ENCODE measurements at places on chromosomes 7 and 10.

DNA sequence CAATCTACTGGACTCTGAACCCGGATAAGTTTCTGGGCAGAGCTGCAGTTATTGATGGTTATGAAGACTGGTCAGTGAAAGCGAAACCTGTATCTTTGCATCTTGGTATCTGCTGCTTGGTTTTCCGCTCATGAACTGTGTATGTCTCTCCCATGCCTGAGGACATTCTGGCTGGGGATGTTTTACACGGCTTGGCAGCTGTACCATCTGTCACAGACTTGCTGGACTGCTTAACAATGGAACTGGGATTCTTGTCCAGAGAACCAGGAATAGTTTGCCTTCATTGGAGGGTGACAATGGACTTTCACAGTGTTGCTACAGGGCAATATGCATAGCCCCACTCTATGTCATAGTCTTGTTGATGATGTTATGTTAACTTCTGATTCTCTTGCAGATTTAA is 119.9 kb upstream of the TMEM106B start:
- no peak for DNase-seq

DNA sequence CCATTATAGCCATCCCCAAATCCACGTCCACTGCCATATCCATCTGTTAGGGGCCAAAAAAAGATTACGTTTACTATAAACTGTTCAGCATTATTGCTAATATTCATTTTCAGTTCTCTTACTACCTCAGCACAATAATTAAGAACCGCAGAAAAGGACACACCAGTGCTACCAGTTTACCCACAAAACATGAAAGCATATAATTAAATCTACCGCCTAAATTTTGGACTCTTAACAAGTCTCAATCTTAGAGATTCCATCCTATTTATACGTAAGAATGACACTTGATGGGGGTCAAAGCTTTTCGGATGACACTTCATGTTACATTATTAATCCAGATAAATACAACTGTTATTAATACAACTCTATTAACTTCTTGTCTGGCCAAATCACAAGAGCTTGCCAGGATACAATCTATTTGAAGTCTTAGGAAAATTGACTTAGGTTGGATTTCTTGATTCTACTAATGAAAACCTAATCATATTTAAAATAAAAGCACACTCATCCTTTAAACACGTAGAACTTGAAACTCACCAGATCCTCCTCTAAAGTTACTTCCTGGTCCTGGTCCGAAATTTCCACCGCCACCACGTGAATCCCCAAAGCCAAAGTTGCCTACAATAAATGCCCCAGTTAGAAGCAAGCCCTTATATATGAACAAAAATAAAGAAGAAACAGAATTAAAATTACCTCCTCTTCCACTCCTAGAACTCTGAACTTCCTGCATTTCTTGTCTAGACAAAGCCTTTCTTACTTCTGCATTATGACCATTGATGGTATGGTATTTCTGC is 4.5 kb downstream of the HNRNPA2B1 start:
- no peak for DNase-seq

DNA sequence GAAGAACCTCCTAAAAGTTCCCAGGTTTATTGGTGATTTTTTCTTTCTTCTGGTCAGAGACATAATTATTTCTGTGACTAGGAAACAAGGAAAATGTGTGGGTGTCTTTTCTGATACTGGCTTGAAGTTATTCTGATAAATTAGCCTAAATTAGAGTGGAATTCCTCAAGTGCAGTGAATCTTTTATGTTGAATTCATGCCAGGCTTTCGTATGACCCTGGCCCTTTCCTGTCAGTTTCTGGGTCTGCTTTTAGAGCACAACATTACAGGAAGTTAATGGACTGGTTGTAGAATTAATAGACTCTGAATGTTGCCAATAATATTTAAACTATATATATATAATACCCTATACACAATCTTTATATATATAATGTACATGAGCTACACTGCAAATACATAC is 230.6 kb upstream of the KIAA1217 start:
- no peak for DNase-seq

GRCh38 chr10:83555264-83555663 is 584.0 kb upstream of the GHITM start:
- DNase-seq: no peak

DNA sequence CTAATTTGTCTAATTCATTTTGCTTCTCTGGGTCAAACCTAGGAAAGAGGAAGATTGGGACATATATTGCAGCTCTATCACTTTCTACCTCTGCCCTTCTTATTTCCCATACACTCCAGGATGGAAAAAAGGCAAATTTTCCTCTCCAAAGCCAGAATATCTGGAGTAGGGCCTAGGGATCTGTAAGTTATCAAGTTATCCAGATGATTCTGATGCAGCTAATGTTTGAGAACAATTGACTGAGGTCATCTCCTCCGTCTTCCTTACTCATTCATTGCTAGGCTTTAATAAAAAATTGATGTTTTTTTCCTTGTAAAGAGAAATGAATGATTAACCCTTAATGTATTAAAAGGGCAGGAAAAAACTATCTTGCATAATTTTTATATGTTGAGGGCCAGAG is 211.9 kb upstream of the GLI3 start:
- DNase-seq: no peak

DNA sequence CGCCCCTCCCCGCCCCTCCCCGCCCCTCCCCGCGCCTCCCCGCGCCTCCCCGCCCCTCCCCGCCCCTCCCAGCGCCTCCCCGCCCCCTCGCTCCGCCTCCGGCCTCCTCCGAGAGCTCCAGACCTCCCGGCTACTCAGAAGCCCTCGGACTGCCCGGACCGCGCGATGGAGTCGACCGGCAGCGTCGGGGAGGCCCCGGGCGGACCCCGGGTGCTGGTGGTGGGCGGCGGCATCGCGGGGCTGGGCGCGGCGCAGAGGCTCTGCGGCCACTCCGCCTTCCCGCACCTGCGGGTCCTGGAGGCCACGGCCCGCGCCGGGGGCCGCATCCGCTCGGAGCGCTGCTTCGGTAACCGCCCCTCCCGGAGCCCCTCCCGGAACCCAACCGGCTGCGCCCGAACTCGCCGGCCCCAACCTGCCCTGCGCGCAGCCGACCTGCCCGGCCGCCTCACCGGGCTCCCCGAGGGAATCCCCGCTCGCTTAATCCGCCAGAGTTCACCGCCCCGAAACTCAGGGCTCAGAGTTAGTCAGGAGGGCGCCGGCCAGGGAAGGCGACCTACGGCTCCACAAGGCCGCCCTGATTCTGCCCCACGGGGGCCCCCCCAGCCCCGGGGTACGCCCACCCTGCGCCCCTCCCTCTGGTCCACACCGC is at the start of gene PAOX:
TSS of gene PAOX (plus strand) at position 111 of the 649 bp plus-strand sequence. CDS start at position 166, 55 bp downstream.
- peak; percentile 73 for DNase-seq

DNA sequence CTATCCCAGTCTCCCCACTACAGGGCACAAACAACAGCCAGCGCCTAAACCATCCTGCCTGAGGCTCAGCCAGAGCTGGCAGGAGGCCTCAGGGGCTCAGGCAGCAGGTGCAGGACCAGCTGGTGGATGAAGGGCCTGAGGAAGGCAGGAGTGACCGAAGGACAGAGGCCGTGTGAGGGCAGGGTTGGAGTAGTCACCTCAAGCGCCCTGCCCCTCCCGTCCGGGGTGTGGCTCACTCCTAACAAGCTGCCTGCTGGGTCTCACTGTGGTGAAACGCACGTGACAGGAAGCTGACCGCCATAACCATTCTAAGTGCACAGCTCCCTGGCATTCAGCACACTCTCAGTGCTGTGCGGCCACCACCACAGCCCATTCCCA is 281.1 kb downstream of the ELFN1 start:
- DNase-seq: no peak

DNA sequence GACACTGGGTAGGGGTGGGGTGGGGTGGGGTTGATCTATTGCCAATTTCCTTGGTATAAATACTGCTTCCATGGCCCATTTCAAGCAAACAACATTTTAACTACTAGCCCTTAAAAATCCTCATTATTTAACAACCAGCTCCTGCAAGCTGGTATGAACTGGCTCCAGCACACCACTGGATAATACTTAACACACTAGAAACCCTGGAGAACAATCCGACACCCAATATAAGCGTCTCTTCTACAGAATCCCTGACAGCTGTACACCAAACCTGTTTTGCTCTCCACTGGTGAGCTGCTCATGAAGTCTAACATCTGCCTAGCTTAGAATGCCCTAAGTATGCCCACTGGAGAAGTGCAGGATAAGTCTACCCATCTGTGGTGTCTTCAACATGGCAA is 116.8 kb downstream of the HIPK2 start:
- DNase-seq: no peak

DNA sequence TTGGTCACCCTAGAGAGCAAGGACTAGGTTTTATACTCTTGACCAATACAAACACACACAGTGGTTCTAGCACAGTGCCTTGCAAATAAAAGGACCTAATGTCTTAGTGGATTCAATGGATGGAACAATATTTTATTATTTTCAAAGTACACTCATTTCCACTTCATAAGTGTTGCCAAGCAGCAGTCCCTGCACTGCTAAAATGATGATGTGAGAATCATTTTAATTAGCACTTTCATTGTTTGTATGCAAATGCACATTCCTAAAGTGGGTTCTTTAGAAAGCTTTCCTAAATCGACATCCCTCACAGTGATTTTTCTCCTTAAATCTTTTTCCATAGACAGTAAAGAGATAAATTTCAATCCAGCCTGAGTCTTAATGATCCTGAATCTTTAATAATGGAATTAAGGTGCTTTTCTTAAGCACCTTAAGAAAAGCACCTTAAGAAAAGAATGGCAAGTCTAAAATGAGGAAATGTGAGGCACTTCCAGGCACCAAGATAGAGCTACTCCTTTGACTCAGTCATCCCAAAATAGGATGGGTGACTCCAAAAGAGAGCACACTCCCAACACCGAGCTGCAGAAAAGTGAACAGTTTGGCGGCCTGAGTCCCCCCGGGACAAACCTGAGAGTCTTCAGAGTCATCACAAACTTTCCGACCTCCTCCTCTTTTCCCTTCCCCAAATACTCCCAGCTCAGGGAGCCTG is 84.5 kb downstream of the SORBS1 start:
- DNase-seq: no peak

GRCh38 chr10:112950714-112951358 is 789 bp downstream of the TCF7L2 start:
- DNase-seq: peak; percentile 15

- DNase-seq: no peak
Observed at GRCh38 chr10:45239642-45240041, 75.8 kb downstream of the OR13A1 start.

- no peak for DNase-seq
Observed at GRCh38 chr10:72802332-72802731, 91.2 kb upstream of the OIT3 start.

- no peak for DNase-seq
Observed at GRCh38 chr7:81327468-81328266, 408.8 kb upstream of the SEMA3C start.

GRCh38 chr10:82742898-82743297 is 867.9 kb downstream of the NRG3 start:
- DNase-seq: no peak

- no peak for DNase-seq
Observed at GRCh38 chr7:504221-505111, 15.2 kb downstream of the PDGFA start.

GRCh38 chr7:118184565-118184940 is 589 bp downstream of the LSM8 start:
- no peak for DNase-seq

All from activated naive CD4-positive, alpha-beta T cell treated with Interleukin-2 at 50 U/mL for 16 hours (primary cell).